ENCODE measurements at places on chromosomes 16 and 17.

GRCh38 chr17:36195434-36196130 is 976 bp downstream of the CCL3L1 start:
- no peak for DNase-seq

DNA sequence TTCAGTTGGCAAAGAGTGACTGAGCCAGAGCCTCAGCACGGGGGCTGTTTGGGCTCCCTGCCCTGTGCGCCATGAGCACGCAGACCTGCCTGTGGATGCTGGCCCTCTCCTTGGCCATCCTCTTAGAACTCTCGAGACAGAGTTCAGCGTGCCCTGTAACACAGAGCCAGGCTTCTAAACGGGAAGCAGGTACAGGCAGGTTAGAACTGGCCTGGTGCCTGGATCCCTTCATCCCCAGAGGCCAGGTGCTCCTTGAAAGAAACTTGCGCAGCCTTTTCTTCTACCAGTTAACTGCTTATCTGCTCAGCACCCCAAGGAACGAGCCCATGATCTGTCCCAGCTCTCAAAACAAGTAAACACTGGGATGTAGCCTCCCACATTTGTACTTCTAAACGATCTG is 6.9 kb downstream of the CCNF start:
- no peak for DNase-seq

DNA sequence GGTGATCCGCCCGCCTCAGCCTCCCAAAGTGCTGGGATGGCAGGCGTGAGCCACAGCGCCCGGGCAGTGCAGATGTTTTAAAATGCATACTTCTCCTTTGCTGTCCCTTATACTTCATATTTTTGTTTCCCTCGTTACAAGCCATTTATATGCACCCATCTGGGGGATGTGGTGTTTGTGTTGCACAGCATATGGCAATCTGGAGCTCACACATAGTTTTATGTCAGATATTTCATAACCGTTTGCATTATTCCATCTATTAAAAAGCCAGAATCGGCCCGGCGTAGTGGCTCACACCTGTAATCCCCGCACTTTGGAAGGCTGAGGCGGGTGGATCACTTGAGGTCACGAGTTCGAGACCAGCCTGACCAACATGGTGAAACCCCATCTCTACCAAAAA is 11.8 kb downstream of the FLYWCH1 start:
- DNase-seq, result no peak

GRCh38 chr16:58026705-58027160 is 1.2 kb downstream of the MMP15 start:
- peak; percentile 26 for DNase-seq

- DNase-seq, result peak; percentile 36
Measured at GRCh38 chr17:14926526-14927122, 338.5 kb downstream of the PMP22 start.

DNA sequence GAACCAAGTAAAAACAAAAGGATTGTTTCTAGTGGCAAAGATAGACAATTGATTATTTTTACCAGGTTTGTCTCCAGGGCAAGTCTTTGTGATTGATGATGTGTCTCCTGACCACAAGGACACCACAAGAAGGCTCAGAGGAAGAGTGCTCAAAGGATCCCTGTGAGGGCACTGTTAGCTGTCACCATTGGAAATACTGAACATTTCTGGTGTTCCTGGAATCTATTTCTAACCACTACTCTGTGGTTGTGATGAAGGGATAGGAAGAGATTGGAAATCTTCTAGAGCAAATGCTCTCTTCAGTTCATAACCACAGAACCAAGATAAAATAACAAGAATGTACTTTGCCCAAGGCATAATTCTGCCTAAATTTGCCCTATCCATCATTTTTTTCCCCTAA is 15.3 kb downstream of the RNF43 start:
- DNase-seq, result no peak

- no peak for DNase-seq
Measured at GRCh38 chr16:85204242-85205010, 92.2 kb upstream of the CIBAR2 start.

DNA sequence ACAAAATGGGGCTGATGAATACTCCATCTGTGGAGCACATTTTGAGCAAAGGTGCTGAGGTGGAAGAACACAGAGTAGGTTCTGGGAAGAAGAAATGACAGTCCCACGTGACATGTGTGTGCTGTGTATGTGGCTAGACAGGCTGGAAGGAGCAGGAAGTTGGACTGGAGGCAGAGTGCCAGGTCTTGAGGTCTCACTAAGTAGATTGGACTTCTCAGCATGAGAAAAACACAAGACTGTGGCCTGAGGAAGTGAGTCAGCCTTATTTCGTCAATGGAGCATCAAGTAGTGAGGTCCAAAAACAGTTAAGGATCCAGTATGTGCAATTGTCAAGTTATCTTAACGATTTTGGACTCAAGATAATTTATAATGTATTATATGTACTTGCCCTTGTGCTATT is 736.5 kb downstream of the KCNJ2 start:
- DNase-seq, result no peak

DNA sequence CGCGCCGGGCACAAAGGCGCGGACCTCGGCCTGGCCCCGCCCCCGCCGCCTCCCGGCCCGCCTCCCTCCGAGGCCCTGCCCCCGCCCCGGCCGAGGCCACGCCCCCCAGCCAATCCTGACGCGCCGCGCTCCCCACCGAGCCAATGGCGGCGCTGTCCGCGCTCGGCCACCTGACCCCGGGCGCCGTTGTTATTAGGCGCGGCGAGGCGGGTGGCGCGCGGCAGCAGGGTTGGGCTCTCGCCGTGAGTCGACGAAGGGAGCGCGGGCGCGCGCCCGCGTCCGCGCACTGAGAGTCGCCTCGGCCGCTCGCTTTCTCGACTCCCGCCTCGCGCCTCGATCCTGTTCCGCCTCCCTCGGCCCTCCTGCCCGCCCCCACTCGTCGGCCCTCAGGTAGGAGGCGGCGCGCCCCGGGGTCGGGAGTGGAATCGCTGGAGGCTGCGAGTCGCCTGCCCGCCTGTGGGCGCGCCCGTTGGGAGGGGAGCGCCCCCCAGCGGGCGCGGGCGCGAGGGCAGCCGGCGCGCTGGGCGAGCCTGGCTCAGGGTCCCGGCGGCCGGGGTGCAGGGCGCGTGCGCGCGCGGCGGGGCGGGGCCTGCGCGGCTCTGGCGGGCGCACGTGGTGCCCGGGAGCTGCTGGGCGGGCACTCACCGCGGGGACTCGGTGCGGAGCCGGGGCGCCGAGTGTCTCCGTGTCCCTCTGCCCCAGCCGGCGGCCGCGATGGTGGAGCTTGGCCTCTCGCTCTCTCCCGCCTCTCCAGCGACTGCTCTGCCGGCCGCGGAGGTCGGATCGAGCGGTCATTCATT is 405 bp upstream of the CBLN1 start:
- DNase-seq, result peak; percentile 85

DNA sequence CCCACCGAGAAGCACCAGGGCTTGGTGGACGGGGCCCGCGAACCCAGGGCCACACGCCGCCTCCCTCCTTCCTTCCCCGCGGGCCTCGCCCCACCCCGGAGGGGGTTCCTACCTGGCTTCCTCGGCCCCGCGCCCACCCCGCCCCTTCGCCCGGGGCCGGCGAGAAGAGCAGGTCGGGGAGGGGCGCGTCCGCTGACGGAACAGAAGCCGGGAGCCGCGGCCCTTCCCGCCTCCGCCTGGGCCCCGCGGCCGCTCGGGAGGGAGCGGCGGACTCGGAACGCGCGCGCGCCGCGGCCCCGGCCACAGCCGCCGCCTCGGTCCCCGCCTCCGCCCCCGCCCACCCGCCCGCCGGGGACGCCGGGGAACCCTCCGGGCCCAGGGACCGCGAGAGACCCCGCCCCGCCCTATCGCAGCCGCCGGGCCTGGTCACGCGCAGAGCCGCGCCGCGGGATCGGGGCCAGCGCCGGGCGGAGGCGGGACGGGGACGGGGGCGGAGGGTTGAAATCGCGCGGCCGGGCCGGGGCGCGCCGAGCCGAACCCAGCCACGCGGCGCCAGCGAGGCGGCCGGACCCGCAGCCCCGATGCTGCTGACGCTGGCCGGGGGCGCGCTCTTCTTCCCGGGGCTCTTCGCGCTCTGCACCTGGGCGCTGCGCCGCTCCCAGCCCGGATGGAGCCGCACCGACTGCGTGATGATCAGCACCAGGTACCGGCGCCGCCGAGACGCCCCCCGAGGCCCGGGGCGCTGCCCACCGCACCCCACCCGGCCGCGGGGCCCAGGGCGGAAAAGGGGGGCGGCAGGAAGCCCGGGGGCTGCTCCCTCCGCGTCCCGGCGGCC is at the start of gene TLCD3A:
TSS of gene TLCD3A (plus strand) at position 530 of the 835 bp plus-strand sequence. CDS start at position 582, 52 bp downstream.
- peak; percentile 61 for DNase-seq

GRCh38 chr17:17783116-17783824 is 53.5 kb downstream of the SREBF1 start:
- no peak for DNase-seq

- no peak for DNase-seq
Measured at GRCh38 chr16:74298104-74298503, 1.5 kb downstream of the PSMD7 start.

GRCh38 chr17:78346605-78347250 is 13.1 kb downstream of the SOCS3 start:
- no peak for DNase-seq
